ENCODE measurements at places on chromosomes 11 and 22.

GRCh38 chr11:17406082-17406817 is 17.8 kb upstream of the KCNJ11 start:
- no peak for DNase-seq

DNA sequence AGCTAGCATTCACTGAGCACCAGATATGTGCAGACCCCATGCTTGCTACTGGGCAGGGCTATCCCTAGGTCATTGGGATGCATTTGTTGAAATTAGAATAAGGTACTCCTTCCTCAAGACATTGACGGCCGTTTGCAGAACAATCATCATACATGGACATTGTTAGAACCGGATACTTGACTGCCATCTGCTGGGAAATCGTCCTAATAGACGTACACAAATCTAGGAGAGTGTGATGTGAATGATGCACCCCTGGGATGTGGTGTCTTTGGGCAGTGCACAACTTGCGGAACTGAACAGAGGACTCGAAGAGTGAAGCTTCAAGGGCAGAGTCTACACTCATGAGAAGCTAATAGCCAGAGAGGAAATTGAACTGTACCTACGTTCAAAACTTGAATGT is 35.9 kb downstream of the MYO18B start:
- peak; percentile 29 for DNase-seq

DNA sequence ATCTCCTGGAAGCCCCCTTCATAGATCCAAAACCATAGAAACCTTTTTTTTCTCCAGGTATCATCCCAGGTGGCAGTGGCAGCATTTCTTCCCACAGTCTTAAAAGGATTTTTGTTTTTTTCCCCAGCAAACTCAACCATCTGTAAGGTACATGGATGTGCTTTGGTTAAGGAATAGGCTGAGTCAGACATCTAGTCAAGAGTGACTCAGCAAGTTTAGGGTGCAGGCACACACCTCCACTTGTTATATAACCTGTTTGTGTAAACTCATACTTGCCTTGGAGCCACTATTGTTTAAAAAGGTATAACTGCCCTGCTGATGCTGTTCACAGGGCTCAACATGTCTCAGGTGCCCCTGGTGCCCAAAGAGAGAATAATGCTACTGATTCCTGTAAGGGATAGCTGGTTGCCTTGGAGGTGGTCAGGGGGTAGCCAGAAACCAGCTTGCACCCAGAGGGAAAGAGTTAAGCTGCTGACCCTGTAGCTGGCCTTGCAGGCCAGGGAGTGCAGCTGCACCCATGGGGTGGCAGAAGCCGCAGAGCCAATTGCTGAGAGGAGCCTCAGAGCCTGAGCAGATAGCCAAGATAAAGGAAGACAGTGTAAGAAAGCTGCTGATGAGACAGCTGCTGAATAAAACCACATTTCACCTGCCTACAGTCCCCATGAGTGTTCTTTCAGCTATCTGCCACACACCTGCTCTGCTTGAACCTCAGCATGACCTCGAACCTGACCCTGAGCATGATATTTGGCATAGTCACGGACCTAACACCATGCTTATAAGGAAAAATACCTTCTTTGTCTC is 1726.1 kb upstream of the RAG2 start:
- no peak for DNase-seq

DNA sequence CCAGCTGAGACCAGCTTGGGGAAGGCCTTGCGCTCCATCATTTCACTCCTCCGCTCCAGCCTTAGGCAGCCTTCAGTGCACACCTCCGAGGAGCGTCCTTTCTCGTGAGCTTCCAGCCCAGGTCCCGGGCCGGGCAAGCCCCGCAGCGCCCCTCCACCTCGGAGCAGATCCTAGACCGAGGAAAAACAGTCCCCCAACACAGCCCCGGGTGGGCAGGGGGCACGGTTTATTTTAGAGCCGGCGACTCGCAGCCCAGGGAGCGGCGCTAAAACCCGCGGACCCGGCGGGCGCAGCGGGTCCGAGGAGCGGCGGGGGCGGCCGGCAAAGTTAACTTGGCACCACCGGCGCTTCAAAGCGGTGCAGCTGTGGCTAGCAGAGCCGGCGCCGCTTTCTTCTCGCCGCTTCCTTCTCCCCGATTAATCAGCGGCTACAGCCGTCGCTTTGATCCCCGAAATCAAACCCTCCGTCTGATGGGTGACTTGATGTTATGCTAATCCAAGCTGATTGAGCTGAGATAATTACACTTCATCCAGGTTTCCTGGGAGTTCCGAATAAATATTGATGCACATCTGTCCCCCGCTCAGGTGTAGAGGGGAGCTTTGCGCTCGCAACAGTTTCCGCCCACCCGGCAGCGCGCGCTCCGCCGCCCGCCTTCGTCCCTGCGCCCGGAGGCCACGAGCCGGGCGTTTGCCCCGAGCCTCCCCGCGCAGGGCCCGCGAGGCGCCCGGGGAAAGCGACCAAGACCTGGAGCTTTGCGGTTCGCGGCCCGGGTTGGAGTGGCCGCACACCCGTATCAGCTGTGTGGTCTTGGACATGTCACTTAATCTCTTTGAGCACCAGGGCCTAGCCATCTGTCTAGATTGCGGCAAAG is 192.7 kb downstream of the BUD13 start:
- no peak for DNase-seq

DNA sequence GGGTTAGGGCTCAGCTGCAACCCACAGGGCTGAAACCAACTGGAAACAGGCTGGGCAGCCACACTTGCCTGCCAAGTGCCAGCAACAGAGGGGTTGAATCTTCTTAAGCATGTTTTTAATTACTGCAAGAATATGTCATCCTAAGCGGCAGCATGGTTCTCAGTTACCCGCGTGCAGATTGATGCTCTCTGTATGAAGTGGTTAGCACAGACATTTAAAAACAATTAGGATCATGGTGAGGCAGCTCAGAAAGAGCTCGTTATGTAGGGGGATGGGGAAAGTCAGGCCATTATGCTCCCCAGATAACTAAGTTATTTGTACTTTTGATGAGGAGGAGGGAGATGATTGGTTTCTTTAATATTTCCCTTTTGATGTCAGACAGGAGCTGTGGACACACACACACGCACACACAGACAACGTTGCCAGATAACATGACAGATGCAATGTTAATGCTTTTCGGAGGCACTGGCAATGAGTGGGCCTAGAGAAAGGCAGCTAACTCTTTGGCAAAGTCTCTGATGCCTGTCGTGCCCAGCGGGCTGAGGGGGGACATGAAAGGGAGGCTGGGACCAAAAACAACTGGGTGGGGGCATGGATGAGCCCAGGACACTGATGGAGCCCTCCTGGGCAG is 389.7 kb downstream of the NXPE2 start:
- DNase-seq, result no peak

GRCh38 chr11:31478223-31478590 is 31.2 kb downstream of the IMMP1L start:
- DNase-seq, result no peak

DNA sequence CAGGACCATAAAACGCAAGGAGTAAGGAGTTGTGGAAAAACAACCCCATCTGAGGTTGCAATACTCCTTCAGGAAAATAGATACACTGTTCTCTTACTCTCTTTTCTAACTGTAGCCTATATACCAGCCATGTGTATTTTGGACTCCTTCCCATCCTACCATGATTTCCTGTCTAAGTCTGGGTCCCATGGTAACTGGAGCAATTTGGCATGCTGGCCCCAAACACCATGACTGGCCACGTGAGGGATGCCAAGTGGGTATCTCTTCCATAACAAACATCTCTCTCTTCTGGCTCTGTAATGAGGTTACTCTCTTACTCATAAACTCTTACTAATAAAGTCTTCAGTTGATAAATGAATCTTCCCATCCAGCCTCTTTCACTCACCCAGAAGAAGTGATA is 26.5 kb downstream of the ABTB2 start:
- DNase-seq, result peak; percentile 45

DNA sequence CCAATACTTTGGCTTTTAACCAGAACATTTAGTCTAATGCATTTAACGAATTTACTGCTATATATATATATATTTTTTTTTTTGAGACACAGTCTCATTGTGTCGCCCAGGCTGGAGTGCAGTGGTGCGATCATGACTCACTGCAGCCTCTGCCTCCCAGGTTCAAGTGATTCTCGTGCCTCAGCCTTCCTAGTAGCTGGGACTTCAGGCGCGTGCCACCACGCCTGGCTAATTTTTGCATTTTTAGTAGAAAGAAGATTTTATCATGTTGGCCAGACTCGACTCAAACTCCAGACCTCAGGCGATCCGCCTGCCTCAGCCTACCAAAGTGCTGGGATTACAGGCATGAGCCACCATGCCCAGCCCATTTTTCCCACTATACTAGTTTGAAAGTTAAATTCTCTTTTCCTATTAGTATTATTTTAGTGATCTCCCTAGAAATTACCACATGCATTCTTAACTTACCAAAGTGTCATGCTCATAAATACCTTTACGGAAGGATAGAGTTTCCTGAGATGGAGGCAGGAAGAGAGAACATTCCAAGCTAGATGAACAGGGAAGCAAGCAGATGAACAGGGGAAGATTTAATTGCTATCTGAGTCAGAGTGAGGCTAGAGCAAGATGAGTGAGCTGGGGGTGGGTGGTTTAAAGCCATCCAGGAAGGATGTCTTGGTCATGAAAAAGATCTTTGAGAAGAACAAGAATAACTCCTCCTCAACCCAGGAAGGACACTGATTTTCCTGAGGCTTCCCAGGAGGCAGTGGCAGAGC is 4.4 kb upstream of the PGAP2 start:
- no peak for DNase-seq

- peak; percentile 30 for DNase-seq
Observed at GRCh38 chr11:122167100-122167499, 51.1 kb upstream of the BLID start.

DNA sequence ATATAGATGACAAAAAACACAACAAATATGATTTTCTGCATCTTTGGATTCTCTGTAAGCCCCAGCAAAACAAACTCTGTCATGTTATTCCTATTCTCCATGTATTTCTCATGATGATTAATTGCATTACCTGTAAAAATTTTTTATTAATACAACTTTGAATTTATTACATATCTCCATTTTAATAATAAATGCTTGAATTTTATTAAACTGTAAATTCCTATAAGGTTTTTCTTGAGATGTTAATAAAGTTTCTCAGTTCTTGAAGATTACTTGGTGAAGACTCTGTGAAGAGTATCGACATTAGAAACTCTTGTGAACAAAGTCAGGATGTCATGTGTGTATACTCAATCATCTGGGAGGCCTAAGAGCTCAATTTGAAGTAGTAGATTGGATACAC is at the start of gene OR4C46:
Gene OR4C46, minus strand, starts transcription at position 101 of the 400 bp plus-strand sequence. Its CDS starts 0 bp downstream, at position 101.
- no peak for DNase-seq

GRCh38 chr11:68735646-68736045 is 15.7 kb downstream of the TESMIN start:
- DNase-seq, result no peak

DNA sequence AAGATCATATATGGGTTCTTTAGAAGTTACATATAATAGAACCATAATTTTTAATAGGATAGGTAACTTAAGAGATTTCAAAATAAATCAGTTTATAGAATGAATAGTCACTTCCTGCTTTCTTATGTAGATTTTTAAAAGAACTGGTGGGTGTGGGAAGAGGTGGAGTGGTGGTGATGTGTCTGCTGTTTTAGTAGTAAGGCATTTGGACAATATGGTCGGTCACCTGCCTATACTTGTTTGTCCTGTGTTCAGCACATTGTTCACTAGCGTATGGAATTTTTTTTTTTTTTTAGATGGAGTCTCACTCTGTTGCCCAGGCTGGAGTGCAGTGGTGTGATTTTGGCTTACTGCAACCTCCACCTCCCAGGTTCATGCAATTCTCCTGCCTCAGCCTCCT is 39.3 kb downstream of the CCDC81 start:
- no peak for DNase-seq

DNA sequence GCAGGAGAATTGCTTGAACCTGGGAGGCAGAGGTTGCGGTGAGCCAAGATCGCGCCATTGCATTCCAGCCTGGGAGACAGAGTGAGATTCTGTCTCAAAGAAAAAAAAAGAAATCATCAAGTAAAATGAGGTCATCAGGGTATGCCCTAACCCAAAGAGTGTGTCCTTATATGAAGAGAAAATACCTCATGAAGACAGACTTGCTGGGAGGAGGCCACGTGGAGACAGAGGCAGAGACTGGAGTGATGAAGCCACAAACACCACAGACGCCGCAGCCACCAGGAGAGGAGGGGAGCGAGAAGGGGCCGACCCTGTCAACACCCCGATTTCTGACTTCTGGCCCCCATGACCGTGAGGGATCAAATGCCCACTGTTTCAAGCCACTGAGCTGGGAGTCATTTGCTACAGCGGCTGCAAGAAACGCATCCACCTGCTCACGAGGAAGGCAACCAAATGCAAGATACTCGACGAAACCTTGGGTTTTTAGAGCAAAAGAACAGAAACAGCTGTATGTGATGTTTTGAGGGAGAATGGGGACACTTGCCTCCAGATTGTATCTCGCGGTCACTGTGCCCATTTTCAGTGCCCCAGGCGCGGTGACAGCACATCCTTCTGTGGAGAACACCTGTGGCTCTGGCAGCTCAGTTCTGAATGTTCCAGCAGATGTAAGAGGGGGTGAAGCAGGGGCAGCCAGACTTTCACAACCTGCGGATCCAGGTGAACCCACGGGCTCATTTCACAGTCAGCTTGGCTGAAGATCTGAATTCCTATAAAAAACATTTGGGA is 1317.2 kb downstream of the TBC1D22A start:
- DNase-seq, result no peak

DNA sequence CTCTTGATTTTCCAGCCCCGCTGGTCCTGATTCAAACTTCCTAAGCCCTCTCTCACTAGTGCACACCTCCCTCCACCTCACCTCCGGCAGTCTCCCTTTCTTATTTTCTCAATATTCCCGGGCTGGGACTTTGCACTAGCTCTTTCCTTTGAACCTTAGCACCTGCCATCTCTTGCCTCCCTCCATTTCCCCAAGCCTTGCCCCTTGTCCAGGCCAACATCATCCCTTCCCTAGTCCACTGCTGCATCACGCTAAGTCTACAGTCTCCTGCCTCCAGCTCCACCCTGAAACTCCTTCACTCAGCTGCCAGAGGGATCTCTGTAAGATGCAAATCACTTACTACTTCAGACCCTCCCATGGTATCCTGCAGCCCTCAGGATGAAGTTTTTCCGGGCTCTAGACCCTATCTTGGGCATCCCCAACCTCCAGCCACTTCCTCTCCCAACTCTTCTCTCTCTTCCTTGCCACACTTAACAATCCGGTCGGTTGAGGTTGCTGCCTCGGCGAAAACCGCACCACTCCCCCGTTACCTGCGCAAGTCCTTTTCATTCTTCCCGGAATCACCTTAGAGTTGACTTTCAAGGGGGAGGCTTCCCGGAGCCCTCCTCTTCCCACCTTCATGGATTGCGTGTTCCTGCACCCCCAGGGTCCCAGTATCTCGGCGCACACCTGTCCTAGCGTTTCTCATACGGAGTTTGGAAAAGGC is 42.7 kb downstream of the NECTIN1 start:
- DNase-seq, result no peak

DNA sequence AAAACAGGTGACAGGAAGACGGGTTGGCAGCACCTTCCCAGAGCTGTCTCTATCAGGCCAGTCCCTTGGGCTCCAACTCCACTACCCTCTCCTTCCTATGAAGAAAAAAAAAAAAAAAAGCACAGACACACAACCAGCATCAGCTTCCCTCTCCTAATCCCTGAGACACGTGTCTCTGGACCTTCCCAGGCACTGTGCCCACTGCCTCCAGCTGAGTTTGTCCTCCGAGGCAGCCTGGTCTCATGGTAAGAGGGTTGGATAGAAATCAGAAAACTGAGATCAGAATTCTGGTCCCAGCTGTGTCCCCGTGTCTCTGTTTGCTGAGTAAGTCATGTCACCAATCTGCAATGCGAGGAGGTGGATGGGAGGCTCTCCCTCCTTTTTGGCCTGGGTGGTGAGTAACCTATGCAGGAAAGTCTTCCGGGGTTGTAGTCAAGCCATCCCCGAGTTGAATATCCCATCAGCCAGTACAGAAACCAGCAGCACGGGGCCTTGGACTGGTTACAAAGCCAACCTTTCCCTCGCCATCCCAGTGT is 193.7 kb upstream of the TBCEL start:
- no peak for DNase-seq

- DNase-seq, result no peak
Observed at GRCh38 chr22:46923394-46923793, 160.9 kb downstream of the TBC1D22A start.
